Mucosa of gallbladder (tissue), 1 donor: ENCODE measurements at places on chromosomes 2 and 18. TPM values are rescaled to one million over a fixed set of nuclear protein-coding genes. Genes with fewer than 3 reads are reported as not detected.

The SPHKAP gene
- 0.03 TPM for total RNA-seq

The MBP gene
- 91.4 TPM for total RNA-seq

The PFN4 gene
- 0.35 TPM for total RNA-seq

The NAT8 gene
- 2.4 TPM for total RNA-seq

The PLCL1 gene
- total RNA-seq = 4.4 TPM

The C2orf66 gene
- total RNA-seq = not detected
